ENCODE measurements at places on chromosomes 3 and 15. TPM values are rescaled to one million over a fixed set of nuclear protein-coding genes. Genes with fewer than 3 reads are reported as not detected.

The RBPMS2 gene
- 5.0 TPM for total RNA-seq

The HLTF gene
- total RNA-seq = 170 TPM

The UACA gene
- total RNA-seq = 65.1 TPM

The SLC41A3 gene
- total RNA-seq = 220 TPM

The SLC6A20 gene
- 0.87 TPM for total RNA-seq

The GMNC gene
- total RNA-seq = 2.3 TPM

DNA sequence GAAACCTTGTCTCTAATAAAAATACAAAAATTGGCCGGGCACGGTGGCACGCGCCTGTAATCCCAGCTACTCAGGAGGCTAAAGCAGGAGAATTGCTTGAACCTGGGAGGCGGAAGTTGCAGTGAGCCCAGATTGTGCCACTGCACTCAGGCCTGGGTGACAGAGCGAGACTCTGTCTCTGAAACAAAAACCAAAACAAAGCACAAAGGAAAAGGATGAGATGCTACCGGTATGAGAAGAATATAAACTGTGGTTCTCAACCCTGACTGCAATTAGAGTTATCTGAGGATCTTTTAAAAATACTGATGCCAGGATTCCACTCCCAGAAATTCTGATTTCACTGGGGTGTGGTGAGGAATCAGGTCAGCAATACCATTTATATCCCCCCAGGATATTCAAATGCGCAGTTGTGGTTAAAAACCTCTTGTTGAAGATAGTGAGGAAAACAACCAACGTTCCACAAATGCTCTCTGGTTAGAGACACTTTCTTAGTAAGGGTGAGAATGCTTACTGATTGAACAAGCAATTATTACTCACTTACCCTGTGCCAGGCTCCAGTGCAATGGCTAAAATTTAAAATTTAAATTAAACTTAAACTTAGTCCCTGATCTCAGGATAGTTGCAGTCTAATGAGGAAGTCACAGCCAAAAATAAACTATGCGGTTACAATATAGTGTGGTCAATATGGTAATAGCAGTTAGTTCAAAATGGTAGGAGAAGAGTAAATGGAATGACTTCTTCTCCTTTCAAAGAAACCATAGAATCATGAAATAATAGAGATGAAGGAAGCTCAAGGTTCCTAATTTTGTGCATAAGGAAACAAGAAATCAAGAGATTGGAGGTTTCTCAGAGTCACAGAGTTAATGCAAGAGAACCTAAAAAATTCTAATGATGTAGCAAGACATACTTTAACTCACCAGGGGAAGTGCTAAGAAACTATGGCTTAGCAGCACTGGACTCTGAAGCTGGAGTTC, 109.5 kb downstream of the SSR3 start:
- DNase-seq = no peak

GRCh38 chr3:193962986-193963685, 172.8 kb upstream of the HES1 start:
- no peak for DNase-seq

GRCh38 chr3:40585381-40586016, 60.7 kb downstream of the ZNF621 start:
- no peak for DNase-seq

DNA sequence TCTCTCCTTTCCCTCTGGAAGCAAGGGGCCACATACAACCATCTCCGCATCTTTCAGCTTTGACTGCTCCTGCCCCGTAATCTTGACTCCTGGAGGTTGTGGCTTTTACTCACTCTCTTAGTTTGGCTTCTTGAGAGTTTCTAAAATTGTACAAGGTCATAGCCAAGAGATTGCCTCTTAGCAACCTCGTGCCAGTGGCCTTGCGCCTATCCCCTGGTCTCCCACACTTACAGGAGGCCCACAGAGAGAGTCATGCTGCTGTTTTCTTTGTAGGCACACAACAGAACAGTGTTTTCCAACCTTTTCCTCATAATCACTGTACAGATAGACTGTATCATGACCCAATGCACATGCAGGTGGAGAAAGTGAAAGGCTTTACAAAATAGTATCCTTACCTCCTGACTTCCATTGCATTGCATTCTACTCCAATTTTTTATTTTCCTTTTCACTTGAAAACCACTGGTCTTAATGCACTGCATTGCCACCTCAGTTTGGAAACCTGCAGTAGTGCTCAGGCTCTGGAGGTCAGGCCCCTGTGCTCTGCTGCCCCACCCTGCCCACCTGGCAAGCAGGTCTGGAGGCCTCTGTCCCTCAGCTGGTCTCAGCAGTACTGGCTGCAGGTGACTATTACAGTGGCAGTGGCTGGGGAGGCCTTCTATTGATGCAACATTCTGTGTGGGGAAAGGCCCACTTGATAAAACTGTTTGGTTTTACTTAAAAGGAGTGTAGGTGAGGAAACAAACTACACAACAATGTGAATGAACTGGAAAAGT, 156.2 kb downstream of the DNAJB8 start:
- DNase-seq = peak; percentile 62

GRCh38 chr3:194028434-194029004, 107.4 kb upstream of the HES1 start:
- no peak for DNase-seq

DNA sequence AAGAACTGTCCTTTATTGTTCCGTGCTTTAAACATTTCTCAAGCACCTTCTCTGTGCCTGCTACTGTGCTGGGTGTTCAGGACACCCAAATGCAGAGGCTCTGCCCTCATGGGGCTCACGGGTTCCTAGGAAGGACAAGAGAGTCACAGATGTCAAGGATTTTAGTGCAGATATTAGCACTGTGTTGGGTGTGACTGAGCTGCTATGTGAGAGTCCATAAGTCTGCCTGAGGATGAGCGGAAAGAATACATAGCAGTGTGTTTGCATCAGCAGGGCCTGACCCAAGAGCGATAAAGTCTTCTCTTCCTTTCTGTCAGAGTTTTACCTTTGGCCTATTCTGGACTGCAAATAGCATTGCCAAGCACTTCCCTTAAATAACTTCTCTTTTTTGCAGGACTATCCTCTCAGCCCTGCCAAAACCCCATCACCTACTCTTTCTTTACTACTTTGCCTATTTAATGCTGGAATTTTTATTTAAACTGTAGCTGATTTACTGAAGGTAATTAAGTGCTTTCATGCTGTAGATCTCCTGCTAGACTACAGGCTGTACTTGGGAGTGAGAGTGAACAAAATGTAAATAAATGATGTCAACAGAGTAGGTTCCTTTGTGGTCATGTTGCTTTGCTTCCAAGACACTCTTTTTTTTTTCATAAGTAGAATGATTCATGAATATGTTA, 459.4 kb upstream of the TPRG1 start:
- no peak for DNase-seq

GRCh38 chr15:91940496-91941381, 87.2 kb downstream of the SLCO3A1 start:
- no peak for DNase-seq

DNA sequence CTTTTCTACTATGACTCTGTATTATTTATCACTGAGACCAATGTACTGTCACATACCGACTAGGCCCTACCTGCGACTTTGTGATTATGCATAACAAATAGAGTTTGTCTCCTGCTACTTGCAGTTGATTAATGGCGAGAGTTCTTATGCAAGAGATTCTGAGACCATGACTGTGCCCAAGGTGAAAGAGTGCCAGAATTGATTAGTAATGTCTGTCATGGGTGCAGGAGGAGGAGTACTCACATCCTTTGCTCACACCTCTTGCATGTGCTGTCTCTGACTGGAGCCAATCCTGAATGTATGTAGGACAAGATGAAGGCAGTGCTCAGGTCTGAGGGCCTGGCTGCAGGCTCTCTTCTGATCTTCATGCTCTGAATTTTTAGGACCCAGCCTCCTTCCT, 260.7 kb downstream of the THSD4 start:
- DNase-seq = no peak

- DNase-seq = no peak
Observed at GRCh38 chr3:13792512-13793371, 87.1 kb downstream of the WNT7A start.

- no peak for DNase-seq
Observed at GRCh38 chr3:60160111-60160821, 1091.0 kb downstream of the FHIT start.

DNA sequence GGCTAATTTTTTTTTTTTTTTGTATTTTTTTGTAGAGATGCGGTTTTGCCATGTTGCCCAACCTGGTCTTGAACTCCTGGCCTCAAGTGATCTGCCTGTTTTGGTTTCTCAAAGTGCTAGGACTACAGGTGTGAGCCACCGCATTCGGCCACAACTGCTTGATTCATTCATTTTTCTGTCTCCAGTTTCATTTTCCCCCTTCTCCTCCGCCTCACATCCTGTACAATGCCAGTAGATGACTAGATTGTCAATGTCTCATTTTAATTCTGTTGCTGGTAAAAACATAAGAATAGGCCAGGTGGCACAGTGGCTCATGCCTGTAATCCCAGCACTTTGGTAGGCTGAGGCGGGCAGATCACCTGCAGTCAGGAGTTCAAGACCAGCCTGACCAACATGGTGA, 12.0 kb upstream of the ZNF592 start:
- no peak for DNase-seq

DNA sequence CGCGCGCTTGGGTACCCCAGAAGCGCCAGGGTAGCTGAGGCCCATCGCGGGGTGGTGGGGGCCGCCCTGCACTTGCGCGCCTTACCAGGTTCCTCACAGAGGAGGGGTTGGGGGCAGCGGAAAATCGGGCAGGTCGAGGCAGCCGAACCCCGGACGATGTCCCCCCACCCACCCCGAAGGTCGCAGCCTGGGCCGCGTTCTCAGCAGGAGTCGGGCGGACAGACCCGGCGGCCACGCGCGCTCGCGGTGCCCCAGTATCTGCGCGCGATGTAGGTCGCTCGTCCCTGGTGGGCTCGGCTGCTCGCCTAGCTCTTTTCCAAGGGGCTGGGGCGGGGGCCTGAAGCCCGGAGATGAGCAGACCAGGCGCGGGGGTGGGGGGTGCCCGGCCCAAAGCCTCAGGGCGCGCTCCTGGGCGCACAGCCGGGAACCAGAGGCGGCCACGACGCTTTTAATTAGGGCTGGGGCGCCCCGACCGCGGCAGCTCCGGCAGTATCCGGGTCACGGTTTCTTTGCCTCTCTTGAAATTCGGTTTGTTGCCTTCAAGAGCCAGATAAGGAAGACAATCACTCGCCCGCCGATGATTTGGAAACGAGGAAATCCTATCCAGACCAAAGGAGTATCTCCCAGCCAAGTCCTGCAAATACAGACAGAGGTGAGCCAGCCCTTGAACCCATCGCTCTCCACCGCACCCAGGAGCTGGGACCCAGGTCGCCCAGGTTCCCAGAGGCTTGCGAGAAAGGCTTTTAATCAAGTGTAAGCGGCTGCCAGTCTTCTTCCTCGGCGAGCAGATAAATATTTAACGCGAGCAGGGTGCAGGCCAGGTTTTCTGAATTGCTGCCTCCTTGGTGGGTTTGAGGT, 4.6 kb downstream of the SKOR1 start:
- no peak for DNase-seq

DNA sequence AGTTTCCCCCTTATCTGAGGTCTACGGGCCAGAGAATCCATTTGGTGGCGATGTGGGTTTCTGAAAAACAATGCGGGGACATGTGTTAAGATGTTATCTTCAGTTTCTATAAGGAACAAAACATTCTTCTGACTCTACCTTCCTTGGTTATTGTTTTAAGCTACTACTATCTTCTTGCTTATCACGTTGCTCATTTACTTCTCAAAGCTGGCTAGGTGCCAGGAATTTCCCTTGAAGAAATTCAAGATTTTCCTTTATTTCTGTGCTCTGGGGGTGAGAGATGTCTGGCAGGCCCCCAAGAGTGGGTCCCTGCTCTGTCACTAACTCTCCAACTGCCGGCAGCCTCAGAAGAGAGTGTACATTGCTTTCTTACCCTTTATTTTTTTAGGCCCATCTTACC, 119.8 kb downstream of the RYR3 start:
- DNase-seq = no peak

- no peak for DNase-seq
Observed at GRCh38 chr3:176776622-176777175, 420.6 kb downstream of the TBL1XR1 start.

DNA sequence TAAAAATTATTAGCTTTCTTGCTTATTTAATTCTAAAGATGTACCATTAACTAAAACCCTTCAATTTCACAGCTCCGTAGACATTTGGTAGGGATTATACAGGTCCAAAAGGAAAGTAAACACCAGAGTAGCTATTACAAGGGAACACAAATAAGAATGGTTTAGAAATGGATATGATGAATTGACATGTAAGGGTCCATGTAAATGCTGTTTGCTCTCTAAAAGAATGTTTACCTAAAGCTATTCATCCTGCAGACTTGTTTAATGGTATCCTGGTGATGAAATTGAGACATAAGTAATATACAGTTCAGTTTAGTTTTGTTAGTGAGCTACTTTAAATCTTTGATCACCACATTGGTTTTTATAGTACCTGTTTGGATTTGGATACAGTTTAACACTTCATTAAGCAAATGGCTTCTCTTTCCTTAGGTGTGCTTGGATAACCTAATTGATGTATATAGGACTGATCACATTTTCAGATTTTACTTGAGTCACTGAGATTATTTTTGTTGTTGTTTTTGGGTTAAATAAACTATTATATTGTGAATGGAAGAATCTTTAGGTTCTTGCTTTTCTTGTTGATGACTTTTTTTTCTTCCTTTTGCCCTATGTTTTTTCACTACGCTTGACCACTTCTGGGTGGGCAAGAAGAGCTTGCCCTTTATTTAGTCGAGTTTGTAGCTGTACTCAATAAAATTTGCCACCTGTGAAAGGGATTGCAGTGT, 115.4 kb downstream of the TCF12 start:
- DNase-seq = no peak

DNA sequence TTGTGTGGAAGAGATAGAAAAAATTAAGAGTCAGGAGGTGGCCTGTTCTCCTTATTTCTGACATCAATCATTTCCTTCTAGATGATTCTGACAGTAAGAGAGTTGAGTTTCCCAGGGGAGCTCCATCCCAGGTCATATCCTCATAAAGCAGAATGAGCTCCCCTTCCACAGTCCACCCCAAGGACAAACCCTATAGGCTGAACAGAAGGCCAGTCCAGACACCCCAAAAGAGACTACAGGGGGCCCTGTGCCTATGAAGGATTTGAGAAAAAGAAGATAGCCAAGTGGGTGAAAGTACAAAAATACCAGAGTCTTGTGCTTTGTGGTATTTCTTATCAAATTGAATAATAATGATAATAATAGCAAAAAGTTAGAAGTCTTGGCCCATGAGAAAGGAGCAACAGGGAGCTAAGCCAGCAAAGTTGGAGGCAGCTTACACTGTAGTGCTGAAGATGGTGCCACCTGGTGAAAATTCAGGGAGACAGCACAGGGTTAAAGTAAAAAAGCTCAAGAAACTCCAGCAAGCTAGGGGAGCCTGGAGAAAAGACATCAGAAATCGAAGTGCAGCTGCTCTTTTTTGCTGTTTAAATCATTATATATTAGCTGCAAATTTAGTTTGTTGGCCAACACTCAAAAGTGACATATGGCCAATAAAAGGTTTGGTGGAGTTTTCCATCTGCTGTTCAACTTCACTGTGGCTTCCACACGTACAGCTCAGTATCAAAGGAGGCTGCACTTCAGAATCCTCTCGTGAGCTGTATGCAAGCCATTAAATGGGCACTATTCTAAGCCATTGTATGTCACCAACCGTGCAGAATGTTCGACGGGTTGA, 35.8 kb upstream of the SLC24A5 start:
- peak; percentile 20 for DNase-seq

DNA sequence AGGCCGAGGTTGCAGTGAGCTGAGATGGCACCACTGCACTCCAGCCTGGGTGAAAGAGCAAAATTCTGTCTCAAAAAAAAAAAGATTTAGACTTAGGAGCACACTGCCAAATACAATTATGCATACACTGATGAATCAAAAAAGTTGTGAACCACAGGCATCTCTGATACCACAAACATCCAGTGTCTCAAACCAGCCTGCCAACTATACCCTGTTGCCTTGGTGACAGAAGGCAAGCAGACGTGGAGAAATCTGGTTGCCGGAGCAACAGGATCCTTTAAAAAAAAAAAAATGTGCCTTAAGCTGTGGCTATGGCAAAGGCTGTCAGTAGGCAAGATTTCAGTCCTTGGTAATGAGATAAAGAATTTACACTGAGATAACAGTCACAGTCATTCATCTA, 202.3 kb downstream of the NEK10 start:
- DNase-seq = no peak

Measured in testis (tissue), 5 donors.